ENCODE measurements at places on chromosomes 4 and X.

- peak; percentile 59 for DNase-seq
These were observed 57.3 kb upstream of the BCOR start for GRCh38 chrX:40154853-40155588.

DNA sequence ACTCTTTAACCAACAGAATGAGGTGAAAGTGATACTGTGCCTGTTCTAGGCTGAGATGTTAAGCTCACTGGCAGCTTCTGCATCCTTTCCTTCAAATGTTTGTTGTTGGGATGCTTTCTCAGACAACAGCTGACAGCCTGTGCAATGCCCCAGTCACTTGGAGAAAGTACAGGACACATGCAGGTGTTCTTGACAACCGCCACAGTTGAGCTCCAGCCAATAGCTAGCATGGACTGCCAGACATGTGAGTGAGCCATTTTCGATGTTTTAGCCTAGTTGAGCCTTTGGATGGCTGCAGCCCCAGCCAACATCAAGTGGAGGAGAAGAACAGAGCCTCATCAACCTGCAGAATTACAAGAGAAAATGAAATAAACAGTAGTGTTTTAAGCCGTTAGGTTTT is 94.1 kb upstream of the PPP3CA start:
- DNase-seq = no peak

DNA sequence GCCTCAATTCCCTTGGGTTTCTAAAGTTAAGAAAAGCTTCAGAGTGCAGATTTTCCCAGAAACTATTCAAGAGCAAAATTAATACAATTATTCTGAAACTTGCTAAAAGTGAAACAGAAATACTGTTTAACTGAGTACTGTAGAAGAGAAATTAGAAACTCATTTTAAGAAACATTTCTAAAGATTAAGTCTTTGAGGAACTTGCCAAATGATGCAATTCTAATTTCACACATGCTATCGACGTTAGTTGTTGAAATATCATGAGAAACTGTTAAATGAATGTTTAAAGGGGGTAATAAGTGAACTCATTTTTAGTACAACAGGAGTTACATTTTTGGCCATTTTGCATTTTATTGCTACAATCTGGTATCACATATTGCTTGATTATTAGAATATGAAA is 125.3 kb upstream of the MAOA start:
- DNase-seq = no peak

DNA sequence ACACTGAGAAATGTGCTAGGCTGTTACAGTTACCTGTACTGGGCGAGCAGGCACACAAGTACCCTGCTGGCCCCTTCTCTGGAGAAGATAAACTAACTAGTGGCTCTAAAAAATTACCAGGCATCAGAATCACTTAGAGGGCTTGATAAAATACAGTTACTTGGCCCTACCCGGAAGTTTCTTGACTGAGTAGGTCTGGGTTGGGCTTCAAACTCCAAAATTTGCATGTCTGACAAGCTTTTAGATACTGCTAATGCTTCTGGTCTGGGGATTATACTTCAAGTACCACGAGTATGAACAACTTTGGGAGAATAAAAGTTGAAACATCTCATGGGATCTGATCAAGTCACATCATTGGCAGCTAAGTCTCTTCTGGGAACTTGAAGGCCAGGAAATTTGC is 30.8 kb downstream of the CEP135 start:
- DNase-seq = no peak

DNA sequence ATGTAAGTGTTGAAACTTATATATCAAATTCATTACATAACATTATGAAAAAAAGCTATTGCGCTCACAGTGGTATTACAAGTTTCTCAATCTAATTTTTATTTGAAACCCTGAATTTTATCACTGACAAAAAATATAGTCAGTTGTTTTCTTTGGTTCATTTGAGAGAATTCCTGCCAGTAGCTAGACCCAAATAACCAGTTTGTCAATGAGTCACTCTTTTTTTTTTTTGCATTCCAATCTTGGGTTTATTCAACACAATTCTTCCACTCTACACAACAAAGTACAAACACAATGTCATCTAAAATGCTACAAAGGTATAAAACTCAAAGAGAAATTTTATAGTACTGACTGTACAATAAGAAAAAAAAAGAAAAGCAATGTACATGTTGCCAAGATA is 13.1 kb downstream of the HPF1 start:
- no peak for DNase-seq

- no peak for DNase-seq
These were observed 1.7 kb downstream of the PHF8 start for GRCh38 chrX:54042609-54043021.

All from D721Med (cell line).